NCI-H2081 treated with DMSO at 0.1 percent for 48 hours (cell line): ENCODE measurements at places on chromosomes 11 and 22.

- DNase-seq, result no peak
Observed at GRCh38 chr11:96317985-96318384, 25.0 kb downstream of the MAML2 start.

GRCh38 chr11:86386746-86387145, 12.1 kb downstream of the CCDC81 start:
- no peak for DNase-seq

- peak; percentile 33 for DNase-seq
Observed at GRCh38 chr11:61657566-61658290, 22.5 kb upstream of the DAGLA start.

DNA sequence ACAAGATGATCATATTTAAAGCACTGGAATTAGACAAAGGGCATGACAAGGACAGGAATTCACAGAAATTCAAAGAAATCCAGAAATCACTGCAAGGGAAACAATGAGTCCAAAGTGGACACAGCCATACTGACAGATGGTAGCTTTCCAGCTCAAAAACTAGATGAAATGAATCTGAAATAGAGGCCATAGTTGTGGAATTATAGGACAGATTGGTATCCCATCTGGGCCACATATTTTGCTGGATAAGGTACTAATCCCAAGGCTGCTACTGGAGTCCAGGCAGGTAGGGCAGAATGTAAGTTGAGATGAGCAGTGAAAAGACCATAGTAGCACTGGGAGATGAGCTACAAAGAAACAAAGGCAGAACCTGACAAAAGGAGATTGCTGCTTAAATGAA, 258.3 kb upstream of the ANO3 start:
- no peak for DNase-seq

DNA sequence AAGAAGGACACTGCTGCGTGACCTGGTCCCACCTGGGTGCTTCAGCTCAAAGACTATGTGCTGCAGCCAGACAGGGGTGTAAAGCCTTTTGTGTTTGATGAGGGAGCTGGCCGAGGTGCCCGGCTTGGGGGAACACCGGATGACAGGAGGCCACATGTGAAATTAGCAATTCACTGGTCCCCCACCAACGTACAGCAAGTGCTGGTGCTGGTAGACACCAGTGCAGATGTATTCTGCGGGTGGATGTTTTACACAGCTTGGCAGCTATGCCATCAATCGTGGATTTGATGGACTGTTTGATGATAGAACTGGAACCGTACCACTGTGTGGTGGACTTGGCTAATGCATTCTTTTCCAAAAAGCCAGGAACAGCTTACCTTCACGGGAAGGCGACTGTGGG, 47.9 kb upstream of the LIPT2 start:
- no peak for DNase-seq

- DNase-seq, result no peak
Observed at GRCh38 chr11:8573777-8574176, 20.3 kb downstream of the STK33 start.
